ENCODE measurements at places on chromosomes 11 and 22. TPM values are rescaled to one million over a fixed set of nuclear protein-coding genes. Genes with fewer than 3 reads are reported as not detected.

The MS4A8 gene
- total RNA-seq = not detected

The RASSF10 gene
- total RNA-seq = not detected

The SULT4A1 gene
- total RNA-seq = 0.09 TPM

The NXPE1 gene
- total RNA-seq = 0.09 TPM

The MS4A6E gene
- total RNA-seq = not detected

The SYT7 gene
- total RNA-seq = 0.74 TPM

The ARHGAP8 gene
- 0.28 TPM for total RNA-seq

The OR51I1 gene
- 0.28 TPM for total RNA-seq

The CFAP68 gene
- 9.6 TPM for total RNA-seq

The POLD3 gene
- 9.8 TPM for total RNA-seq

The UCP3 gene
- 0.55 TPM for total RNA-seq

The MIOX gene
- not detected for total RNA-seq

Measured in smooth muscle cell of bladder (primary cell).